ENCODE measurements at places on chromosomes 13 and 19.

GRCh38 chr13:73967397-73968165, 166.6 kb downstream of the KLF12 start:
- no peak for DNase-seq

DNA sequence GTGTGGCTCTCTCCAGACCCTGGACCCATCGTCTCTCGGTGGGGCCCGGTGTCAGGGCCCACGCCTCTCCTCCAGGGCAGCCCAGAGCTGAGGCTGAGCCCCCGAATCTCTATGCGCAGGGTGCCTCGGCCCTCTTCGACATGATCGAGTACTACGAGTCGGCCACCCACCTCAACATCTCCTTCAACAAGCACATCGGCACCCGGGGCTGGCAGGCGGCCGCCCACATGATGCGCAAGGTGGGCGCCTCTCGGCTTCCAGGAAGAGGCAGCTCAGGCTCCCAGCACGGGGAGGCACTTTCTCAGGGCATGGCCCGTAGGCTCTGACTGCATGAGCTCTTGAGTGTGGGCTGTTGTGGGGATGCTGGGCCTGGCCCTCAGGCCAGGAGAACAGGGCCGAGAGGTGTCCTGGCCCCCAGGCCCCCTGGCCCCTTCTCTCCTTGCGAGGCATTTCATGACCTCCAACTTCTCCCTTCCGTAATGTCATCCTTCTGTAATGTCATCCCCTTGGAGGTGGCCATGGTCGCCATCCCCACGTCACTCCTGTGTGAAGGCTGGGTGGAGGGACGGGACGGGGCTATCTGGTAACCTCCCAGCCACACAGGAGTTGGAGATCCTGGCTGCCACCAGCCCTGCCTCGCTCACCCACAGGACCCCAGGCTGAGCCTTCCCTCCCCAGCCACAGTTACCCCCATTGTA, 19.4 kb downstream of the NKPD1 start:
- no peak for DNase-seq

GRCh38 chr13:50574731-50575130, 268.8 kb downstream of the DLEU7 start:
- no peak for DNase-seq

DNA sequence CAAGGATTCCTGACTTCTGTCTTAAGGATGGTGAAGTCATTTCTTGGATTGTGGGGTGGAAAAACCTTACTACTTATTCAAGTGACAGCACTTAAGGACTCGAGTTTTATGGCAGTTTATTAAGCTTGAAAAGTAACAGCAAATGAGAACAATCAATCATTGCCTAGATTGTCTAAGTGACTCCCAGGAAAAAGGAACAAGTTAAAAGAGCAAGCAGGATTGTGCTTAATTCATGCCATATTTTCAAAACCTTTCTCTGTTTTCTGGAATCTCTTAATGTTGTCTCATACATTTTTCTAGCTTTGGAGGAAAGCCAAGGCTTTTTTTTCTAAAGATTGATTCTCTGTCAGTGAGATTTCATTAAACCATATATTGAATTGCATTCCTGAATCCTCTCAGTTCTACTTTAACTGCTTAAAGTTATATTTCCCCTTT, 236.2 kb upstream of the HTR2A start:
- no peak for DNase-seq

- DNase-seq = no peak
These were observed 9.4 kb upstream of the CYP4F22 start for GRCh38 chr19:15498910-15499309.
